ENCODE measurements at places on chromosomes 16 and 17. TPM values are rescaled to one million over a fixed set of nuclear protein-coding genes. Genes with fewer than 3 reads are reported as not detected.

Gene CEP112
- 32.9 TPM for total RNA-seq

Gene SMPD3
- total RNA-seq = 5.6 TPM

Gene EVI2A
- 38.2 TPM for total RNA-seq

Gene GGT6
- 5.6 TPM for total RNA-seq

Gene CLEC18A
- total RNA-seq = 2.0 TPM

Gene ABCA6
- 36.3 TPM for total RNA-seq

Gene PLXDC1
- 14.4 TPM for total RNA-seq

GRCh38 chr16:24309258-24310142 lies 53.4 kb downstream of the CACNG3 start:
- no peak overlapping the region for H3K27ac ChIP-seq
- H3K4me1 ChIP-seq = no peaks in the 10 kb centered on the region
- H3K27me3 ChIP-seq = peaks cover 9% of the 10 kb centered on the region
- no peak for DNase-seq
- no peaks in the 10 kb centered on the region for H3K36me3 ChIP-seq

DNA sequence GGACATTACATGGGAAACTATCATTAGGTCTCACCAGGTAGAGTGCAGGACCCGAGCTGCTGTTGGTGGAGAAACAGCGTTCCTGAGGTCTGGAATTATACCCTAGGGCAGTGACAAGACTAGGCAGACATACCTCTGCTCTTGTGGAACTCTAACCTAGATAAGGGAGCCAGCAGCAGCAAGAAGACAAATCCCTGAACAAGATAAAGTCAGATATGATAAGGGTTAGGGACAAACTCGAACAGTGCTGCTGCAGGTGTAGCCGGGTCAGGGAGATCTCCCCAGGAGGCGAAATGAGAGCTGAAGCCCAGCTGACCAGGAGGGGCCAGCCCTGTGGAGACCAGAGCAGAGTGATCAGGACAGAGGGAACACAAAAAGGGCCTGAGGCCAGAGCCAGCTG lies 34.7 kb downstream of the ARSG start:
- H3K27ac ChIP-seq = no peak overlapping the region
- DNase-seq = no peak
- no peaks in the 10 kb centered on the region for H3K36me3 ChIP-seq
- no peaks in the 10 kb centered on the region for H3K4me1 ChIP-seq
- H3K27me3 ChIP-seq = no peaks in the 10 kb centered on the region
- H3K4me3 ChIP-seq = no peak overlapping the region

DNA sequence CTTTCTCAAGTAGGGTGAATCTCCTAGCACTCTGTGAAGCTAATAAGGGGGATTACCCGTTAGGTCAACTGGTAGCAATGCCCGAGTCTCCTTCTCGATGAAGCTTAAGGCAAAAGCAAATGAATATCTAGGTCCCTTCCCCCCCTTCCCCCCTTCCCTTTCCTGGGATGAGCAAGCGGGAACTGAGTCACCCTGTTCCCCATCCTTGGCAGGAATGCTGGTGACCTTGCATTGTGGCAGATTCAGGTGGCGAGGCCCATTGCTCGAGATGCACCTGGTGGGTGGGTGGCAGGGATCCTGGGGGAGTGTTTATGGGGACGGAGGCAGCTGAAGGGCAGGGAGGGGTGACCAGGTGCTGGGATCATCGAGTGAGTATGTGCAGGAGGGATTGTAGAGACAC lies 7.1 kb downstream of the NXPH3 start:
- H3K36me3 ChIP-seq = no peaks in the 10 kb centered on the region
- H3K4me3 ChIP-seq = no peak overlapping the region
- no peak overlapping the region for H3K27ac ChIP-seq
- DNase-seq = no peak

DNA sequence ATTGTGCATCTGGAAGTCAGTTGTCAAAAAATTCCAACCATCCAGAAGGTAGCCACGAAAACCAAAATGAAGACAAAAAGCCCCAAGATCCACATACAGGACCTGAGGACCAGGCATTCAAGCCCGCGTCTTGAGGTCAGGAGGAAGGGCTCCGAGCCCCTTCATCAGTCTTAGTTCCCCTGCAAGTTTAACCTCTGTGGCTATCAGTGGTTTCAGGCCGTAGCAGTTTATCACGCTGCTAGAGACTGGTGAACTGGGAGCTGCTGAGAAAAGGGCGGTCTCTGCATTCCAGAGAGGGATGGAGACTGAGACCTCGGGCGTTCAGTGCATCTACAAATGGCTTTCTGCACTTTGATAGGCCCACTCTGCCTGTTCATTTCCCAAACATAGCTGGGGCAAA lies 70.6 kb downstream of the IRF8 start:
- no peak overlapping the region for H3K27ac ChIP-seq
- DNase-seq = no peak
- H3K27me3 ChIP-seq = no peaks in the 10 kb centered on the region
- H3K4me3 ChIP-seq = no peak overlapping the region
- H3K4me1 ChIP-seq = no peaks in the 10 kb centered on the region

GRCh38 chr16:73172241-73172972 lies 124.5 kb upstream of the ZFHX3 start:
- no peaks in the 10 kb centered on the region for H3K27me3 ChIP-seq
- H3K36me3 ChIP-seq = no peaks in the 10 kb centered on the region
- no peak overlapping the region for H3K4me3 ChIP-seq
- H3K4me1 ChIP-seq = peaks cover 19% of the 10 kb centered on the region
- H3K27ac ChIP-seq = peak overlapping the region; percentile 12

- H3K27me3 ChIP-seq = no peaks in the 10 kb centered on the region
- H3K4me1 ChIP-seq = peaks cover 80% of the 10 kb centered on the region
- H3K36me3 ChIP-seq = no peaks in the 10 kb centered on the region
- H3K27ac ChIP-seq = peak overlapping the region; percentile 24
Measured at GRCh38 chr16:85568519-85568918, 44.6 kb upstream of the GSE1 start.

DNA sequence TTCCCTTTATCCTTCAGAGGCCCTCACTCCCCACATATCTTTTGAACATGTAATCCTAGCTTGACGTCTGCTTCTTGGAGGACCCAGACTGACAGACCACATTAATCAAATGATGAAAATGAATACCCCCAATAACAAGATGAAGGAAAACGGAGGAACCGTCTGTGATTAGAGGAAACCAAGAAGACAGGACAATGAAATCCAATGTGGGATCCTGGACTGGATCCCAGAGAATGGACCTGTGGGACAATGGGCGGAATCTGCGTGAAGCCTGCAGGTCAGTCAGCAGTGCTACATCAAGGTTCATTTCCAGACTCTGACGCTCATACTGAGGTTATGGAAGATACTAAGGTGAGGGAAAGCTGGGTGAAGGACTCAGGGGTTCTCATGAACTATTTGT lies 35.9 kb downstream of the MBTPS1 start:
- H3K27me3 ChIP-seq = no peaks in the 10 kb centered on the region
- peaks cover 86% of the 10 kb centered on the region for H3K36me3 ChIP-seq
- H3K27ac ChIP-seq = no peak overlapping the region
- DNase-seq = no peak
- peaks cover 7% of the 10 kb centered on the region for H3K4me1 ChIP-seq

- H3K27me3 ChIP-seq = peaks cover 15% of the 10 kb centered on the region
- H3K36me3 ChIP-seq = no peaks in the 10 kb centered on the region
- H3K27ac ChIP-seq = no peak overlapping the region
- no peak overlapping the region for H3K4me3 ChIP-seq
- no peak for DNase-seq
Measured at GRCh38 chr16:19913340-19913645, 28.6 kb upstream of the GPRC5B start.

DNA sequence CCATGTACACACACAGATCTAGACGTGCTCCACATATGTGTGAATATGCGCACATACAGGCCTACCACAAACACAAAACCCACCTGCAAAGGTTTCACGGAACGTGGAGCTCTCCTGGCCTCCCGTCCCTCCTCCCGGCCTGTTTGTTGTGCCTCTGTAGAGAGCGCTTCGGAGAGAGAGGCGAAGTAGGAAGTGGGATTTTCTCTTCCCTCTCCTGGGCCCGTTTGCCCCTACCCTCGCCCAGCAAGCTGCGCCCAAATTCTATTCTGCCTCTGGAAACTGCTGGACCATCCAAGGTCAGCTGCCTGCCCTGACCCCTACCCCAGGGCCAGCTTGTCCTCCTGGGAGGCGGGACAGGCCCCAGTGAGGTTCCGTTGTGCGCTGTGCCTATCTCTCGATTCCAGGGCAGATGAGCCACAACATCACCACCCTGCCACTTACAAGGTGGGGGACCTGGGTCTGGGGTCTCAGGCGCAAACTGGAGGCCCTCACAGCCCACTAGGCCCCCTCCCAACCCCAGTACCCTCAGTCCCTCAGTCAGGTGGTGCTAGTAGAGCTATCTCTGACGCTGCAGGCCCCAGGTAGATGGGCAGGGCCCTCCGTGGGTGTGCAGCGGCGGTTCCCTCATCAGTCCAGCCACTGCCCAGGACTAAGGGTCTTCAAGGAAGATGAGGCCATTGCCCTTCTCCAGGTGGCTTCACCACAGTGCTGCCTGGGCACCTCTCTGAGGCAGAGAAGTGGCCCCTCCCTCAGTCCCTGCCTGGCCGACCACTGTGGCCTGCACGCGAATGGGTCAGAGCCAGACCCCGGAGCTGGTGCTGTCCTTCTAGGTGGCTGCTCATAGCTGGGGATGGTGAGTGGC lies 54.2 kb downstream of the BEAN1 start:
- H3K27ac ChIP-seq = no peak overlapping the region
- H3K4me3 ChIP-seq = no peak overlapping the region
- H3K27me3 ChIP-seq = no peaks in the 10 kb centered on the region
- no peaks in the 10 kb centered on the region for H3K36me3 ChIP-seq
- DNase-seq = no peak

DNA sequence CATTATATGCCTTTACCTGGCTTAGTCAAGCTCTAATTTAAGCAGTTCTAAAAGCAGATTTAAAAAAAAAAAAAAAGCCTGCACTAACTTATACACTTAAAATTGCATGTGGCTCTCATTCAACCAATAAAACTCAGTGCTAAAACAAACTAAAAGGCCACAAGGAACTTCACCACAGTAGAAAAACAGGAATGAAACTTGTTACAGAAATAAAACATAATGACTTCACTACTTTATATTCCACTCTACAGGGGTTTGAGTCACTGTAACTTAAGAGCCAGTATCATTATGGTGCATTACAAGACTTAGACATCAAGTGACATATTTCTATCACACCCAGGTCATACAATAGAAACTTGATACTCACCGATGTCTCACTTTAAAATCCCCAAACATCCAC lies 11.1 kb downstream of the CA10 start:
- no peaks in the 10 kb centered on the region for H3K36me3 ChIP-seq

Data from upper lobe of right lung (tissue), 1 donor.